ENCODE measurements at places on chromosomes 16 and 17.

- DNase-seq = no peak
Observed at GRCh38 chr17:74466111-74466827, at the start of gene CD300A. Gene CD300A, plus strand, starts transcription at chr17:74466634. Its CDS starts 70 bp downstream, at chr17:74466704.

GRCh38 chr17:44555099-44555498 lies 2.2 kb upstream of the FZD2 start:
- DNase-seq = no peak

DNA sequence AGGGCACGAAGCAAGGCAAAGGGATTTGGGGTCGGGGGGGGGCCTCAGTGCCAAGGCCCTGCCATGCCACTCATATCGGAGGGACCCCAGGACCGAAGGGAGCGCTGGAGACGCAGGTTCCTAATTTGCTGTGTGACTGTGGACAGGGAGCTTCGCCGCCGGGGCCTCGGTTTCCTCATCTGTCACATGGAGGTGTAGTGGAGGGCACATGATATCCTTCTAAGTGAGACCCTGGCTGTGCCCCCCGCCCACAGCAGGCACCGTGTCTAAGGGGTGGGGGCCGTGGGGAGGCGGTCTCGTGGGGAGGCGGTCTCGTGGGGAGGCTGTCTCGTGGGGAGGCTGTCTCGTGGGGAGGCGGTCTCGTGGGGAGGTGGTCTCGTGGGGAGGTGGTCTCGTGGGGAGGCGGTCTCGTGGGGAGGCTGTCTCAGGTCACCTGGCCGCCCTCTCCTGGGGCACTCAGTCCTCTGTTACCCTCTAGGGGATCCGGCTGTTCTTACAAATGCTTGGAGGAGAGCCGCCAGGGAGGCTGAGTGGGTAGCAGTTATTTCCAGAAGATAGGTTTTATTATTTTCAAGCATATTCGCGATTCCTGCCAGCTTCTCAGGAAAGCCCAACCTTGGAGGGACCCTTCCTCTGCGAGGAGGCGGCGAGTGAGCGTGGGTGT lies 205.0 kb downstream of the NTN1 start:
- no peak for DNase-seq

- DNase-seq = no peak
Observed at GRCh38 chr17:11996722-11997146, 541 bp downstream of the ZNF18 start.

GRCh38 chr17:59094861-59095530 lies 11.7 kb downstream of the TRIM37 start:
- DNase-seq = no peak

GRCh38 chr17:35129154-35129972 lies 7.9 kb downstream of the FNDC8 start:
- DNase-seq = no peak

GRCh38 chr17:11944587-11944986 lies 52.7 kb downstream of the ZNF18 start:
- no peak for DNase-seq

DNA sequence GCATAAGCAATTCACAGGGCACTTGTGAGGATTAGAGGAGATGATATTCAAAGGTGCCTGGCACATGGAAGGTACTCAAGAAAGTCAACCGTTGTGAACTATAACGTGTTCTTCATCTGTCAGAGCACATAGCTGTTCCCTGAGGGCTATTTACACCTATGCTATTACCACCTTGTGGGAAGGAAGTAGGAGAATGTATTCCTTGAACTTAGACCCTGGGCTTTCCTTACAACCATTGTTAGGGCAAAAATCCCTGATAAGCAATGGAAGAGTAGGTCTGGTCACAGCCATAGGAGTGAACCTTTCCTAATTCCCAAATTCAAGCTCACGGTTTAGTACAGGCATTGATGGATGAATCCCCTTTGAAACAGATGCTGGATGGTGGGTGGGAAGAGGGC lies 188.6 kb downstream of the HAPSTR1 start:
- no peak for DNase-seq

GRCh38 chr16:76800196-76800595 lies 390.8 kb upstream of the MON1B start:
- DNase-seq = no peak

DNA sequence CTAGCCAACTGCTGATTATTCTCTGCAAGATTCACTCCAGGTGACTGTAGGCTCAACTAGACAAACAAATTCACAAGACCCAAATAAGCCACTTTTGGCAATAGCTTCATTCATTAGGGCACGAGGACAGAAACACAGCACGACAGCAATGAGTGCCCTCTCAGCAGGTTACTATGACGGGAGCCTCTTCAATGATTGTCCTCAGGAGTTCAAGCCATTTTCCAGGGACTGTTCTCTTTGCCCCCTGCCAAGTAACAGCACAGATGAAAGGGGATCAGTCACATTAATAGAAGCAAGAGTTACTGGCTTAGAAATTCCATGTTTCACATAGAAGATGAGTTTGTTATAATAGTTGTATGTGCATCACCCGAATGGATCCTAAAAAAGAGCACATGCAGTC lies 712.2 kb downstream of the CDH8 start:
- DNase-seq = no peak

GRCh38 chr17:41962111-41962510 lies 4.5 kb upstream of the CNP start:
- DNase-seq = no peak

- no peak for DNase-seq
Observed at GRCh38 chr16:79054211-79054984, 546.1 kb downstream of the MAF start.

DNA sequence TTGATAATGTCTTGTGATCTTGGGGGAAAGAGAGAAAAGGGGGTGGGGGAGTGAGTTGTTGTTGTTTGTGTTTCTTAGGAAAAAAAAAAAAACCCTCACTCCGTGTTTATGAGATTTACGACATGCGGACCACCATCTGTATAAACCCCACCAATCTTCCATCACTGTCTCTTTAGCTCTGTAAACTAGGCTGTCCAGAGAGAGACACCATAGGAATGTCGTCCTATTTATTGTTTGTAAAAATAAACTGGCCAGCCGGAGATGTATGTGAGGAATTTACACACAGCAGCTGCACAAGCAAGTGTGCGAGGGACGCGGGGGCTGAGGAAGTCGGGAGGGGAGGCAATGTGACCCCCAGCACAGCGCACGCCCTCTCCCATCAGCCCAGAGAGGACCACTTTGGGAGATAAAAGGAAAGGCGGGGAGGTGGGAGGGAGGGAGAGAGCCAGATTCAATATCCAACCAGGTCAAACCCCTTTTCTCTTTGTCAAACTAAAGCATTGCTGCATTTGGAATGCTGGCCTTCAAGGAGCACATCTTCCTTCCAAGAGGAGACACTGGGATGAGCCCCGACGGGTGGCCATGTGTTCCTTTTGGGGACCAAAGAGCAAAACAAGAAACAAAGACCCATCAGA lies 136.2 kb upstream of the SALL1 start:
- DNase-seq = no peak

GRCh38 chr16:86496929-86497461 lies 13.3 kb upstream of the FOXF1 start:
- no peak for DNase-seq

DNA sequence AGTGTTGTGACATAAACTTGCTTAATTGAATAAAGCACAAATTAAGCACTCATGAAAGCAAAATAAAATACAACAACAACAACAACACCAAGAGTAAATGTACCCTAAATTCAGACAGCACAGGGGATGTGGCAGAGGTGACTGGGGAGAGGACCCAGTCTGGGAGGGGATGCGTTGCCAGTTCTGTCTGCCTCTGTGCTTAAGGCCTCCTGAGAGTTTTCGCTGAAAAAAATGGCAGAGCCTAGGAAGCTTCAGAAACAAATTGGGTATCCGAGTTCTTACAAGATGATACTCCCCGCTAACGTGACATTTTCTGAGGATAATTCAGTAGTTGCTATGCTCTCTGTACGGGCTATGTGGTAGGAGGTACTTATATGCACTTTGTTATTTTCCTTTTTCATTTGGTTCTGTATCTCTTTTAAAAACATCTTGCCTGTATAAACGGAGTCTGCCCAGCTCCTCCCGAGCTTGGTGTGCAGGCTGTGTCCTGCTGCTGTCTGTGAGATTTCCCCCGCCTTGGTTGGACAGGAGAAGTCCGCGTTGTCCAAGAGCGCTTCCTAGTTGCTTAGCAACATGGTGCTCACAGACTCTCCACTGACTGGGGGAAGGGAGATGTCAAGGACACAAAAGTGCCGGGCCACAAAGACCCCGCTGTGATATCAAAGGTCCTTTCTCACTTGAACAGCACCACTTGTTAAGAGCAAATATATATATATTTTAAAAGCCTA lies 134.2 kb upstream of the CPHXL start:
- peak; percentile 87 for DNase-seq

DNA sequence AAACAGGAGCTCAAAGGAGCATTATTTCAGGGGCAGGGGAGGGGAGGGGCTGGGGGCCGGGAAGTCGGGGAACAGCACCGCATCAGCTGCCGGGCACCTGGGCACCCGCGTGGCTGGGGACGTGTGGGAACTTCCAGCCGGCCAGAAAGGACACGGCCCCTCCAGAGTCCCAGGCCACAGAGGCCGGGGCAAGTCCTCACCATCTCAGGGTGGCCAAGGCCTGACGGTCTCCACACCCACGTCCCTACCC lies 1.1 kb downstream of the PGAP6 start:
- no peak for DNase-seq

DNA sequence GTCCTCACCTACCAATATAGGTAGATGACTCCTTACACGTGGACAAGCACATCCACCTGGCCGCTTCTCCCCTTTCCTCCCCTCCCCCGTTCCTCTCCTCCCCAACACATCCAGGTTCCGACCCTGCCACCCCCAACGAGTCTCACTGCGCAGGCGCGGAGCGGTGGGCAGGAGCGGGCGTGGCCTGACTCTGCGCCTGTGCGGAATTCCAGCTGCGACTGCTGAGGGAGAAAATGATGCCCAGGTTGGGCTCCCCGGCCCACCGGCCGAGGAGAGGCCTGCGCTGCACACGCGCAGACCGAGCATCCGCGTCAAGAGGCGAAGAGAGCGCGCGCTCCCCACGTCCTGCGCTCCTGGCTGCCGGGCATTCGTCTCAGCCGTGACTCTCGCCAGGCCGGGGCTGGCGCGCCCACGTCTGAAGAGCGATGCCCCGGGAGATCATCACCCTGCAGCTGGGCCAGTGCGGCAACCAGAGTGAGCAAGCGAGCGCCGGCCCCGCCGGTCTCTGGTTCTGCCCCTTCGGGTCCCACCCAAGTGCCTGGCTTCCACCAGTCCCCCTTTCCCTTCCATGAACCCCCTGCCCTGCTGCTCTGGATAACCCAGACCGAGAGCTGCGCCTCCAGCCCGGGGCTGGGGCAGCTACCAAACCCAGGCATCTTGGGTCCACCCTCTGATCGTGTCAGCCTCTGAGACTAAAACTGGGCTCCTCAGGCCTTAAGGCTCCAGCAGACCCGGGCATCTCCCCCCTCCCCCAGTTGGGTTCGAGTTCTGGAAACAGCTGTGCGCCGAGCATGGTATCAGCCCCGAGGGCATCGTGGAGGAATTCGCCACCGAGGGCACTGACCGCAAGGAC lies at the start of gene TUBG2:
TSS of gene TUBG2 (plus strand) at position 206 of the 853 bp plus-strand sequence. CDS start at position 426, 220 bp downstream.
- peak; percentile 95 for DNase-seq

GRCh38 chr16:66325717-66326376 lies 40.6 kb upstream of the CDH5 start:
- no peak for DNase-seq

- DNase-seq = no peak
Observed at GRCh38 chr17:79027274-79027924, 3.4 kb downstream of the C1QTNF1 start.

DNA sequence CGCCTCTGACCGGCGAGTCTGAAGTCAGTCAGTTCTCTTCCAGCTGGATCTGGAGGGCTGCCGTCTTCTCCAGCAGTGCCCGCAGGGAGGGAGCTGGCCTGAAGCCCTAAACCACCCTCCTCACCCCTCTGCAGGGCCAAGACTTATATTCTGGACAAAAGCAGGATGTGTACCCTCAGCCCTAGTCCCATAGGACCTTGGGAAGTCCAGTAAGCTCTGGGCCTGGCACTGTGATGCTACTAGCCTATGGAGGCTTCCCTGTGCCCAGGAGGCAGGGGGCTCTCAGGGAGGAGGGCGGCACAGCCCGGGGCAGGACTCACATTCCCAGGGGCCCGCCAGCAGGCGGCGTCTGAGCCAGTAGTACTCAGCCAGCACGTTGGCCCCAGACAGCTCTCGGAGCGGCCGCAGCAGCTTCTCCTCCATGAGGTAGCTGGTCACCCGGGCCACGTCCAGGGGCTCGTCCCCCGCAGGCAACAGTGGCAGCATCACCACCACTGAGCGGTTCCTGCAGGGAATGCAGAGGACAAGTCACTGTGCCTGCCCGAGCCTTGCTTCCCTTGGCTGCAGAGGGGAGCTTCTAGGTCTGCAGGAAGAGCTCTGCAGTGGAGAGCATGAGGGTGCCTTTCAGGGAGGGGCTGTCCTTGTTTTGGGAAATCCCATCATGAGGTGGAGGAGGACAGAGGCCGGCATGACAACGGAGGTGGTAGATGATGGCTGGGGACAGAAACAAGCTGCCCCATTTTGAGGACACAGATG lies 41.7 kb downstream of the RMI2 start:
- no peak for DNase-seq

DNA sequence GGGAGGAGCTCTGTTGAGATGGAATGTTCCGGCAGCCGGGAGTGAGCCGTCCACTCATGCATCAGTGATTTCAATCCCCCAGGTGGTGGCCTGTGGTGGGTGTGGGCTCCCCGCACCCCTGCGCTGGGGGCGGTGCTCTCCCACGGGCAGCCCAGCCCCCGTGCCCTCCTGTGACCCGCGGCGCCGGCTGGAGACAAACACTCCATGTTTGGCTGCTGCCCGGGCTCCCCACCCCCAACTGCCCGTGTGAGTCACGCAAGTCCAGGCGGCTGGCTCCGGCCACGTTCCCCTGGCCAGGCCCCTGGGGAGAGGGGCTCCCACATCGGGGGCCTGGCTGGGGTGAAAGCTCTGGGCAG lies 29.4 kb downstream of the CACNA1H start:
- no peak for DNase-seq

- no peak for DNase-seq
Observed at GRCh38 chr17:66691644-66692420, 143.1 kb upstream of the CACNG5 start.

DNA sequence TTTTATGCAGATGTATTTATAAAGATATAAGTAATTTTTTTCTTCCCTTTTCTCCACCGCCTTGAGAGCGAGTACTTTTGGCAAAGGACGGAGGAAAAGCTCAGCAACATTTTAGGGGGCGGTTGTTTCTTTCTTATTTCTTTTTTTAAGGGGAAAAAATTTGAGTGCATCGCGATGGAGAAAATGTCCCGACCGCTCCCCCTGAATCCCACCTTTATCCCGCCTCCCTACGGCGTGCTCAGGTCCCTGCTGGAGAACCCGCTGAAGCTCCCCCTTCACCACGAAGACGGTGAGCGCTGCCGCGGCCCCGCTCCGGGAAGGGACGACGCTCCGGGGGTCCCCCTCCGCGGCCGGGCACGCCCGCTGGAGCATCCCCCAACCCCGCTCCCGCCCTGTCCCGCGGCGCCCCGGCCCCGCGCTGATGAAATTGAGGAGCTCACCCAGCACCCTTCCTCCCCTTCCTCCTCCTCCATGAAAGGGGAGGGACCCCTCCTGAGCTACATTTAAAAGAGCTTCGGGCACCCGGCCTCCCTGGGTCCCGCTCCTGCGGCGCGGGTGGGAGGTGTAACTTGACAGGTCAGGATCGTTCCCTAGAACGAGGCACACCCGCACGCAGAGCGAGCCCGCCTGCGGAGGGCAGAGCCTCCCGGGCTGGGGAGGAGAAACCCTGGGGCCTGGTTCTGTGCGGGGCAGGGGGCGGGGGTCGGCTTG lies 706 bp downstream of the HLF start:
- DNase-seq = no peak

All from NCI-H1092 (cell line).